ENCODE measurements at places on chromosomes 5 and 9.

DNA sequence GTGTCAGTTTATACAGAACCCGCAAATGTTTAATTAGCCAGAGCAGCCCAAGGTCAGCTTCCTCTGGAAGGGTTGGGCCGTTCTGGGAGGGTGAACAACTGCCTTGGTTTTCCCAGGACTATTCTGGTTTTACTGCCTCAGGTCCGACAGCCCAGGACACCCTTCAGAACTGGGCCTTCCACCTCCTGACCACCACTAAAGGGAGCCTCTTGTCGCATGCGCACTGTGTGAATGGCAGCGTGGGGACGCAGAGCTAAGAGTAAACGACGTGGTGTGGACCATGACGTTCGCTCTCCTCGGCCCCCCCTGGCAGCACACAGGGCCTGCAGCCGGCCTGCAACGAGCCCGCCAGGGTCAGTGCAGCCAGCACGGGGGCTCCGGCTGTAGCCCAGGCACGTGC is 214.9 kb downstream of the FANCC start:
- no peak for DNase-seq

GRCh38 chr5:159469496-159470372 is 139.4 kb upstream of the IL12B start:
- DNase-seq = peak; percentile 24

DNA sequence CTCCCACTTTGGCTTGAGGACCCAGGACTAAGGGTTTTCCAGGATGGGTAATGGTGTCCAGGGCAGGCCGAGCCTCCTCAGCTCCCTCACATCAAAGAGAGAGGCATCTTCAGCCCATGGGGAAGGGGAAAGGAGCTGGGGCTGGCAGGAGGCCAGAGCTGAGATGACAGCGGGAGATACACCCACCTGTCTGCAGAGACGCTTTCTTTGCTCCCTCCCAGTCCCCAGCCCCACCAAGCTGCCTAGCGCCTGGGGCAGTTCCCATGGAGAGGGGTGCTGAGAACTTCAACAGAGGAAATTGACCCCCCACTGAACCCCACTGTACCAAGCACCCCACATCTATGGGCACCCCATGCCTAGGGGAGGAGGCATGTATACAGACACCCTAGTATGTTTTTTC is 10.6 kb downstream of the PCDH1 start:
- DNase-seq = no peak

DNA sequence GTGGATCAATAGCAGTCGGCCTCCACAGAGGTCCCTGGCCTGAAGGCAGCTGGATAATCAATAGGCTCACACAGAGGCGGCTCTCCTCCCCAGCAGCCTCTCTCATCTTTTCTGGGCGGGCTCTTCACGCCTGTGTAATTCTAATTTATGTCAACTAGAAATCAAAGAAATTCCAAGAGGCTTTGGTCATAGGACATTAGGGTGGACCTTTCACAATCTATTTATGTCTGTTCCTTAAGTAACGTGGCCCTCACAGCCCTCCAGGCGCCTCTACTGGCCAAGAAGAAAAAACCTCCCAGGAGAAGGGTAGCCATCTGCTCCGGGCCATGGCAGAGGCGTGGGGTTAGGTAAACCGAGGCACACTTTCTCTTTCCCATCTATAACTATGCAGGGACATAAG is 205.1 kb upstream of the EFNA5 start:
- DNase-seq = no peak

DNA sequence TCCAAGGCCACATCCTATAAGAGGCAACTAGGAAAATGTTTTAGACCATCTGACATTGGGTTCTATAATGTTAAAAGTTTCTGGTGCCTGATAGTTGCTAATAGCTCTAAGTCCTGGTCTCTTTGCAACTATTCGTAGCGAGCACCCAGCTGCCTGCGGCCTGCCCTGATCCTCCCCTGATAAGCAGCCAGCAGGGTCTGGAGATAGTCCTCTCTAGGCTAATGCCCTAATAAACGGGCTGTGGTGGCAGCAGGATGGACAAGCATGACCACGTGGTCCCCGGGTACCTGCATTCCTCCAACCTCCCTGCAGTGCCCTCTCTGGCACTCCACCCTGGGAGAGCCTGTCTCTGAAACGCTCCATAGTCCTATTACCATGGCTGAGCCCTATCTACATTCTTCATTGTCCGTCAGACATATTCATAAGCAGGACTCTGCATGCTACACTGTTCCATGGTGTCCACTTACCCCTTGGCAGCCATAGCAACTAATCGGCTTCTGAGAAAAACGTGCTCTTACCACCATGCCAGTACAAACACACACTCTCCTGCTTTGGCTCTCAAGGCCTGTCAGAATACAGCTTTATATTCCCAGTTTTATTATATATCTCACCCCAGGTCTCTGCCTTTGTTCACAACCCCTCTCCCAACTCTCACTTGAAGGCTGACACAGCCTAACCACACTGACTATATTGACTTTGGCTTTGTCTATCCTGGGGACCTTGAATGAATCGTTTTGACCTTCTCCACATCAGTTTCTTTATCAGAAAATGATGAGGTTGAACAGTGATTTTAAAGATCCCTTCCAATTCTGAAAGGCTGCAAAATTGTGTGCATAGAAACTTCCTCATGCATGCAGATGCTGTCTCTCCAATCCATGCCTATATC is 49.9 kb upstream of the DAPK1 start:
- no peak for DNase-seq

- DNase-seq = no peak
Measured at GRCh38 chr5:11918463-11919045, 14.3 kb upstream of the CTNND2 start.

Data from myocyte (in vitro differentiated cells).